ENCODE measurements at places on chromosomes 5 and 9. TPM values are rescaled to one million over a fixed set of nuclear protein-coding genes. Genes with fewer than 3 reads are reported as not detected.

Gene LCN2
- total RNA-seq: 85.5 TPM

Gene PPP2R2B
- total RNA-seq: 2.6 TPM

GRCh38 chr5:90014420-90014819 is 395.1 kb downstream of the CETN3 start:
- DNase-seq: no peak

- DNase-seq: no peak
These were observed 242.1 kb downstream of the BNC2 start for GRCh38 chr9:16628413-16628812.

- DNase-seq: no peak
These were observed 29.0 kb upstream of the ANXA6 start for GRCh38 chr5:151186538-151186937.

DNA sequence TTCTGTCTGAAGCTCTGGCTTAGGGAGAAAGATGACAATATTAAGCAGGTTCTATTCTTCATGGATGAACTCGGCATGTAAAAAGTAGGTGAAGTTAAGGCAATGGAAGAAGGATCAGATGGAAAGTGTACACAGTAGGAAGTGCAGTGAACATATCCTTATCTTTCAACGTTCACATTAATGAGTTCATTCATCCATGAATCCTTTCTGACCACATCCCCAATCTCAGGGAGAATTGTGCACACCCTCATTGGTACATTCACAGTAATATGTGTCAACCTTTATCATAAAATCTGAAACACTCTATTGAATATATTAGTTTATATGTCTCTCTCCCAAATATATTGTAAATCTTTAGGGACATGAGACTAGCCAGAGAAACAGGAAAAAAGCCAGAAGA is 5.5 kb downstream of the GIN1 start:
- no peak for DNase-seq

- DNase-seq: no peak
These were observed 17.1 kb downstream of the FCN2 start for GRCh38 chr9:134897584-134898170.
